DMS79 (cell line): ENCODE measurements at places on chromosomes 2 and 18.

GRCh38 chr2:219514196-219514761 is at the start of gene ASIC4:
Gene ASIC4 (plus strand): TSS chr2:219514482. CDS start chr2:219514725, 243 bp downstream.
- no peak for DNase-seq

GRCh38 chr2:232437195-232437571 is 18.8 kb upstream of the ALPI start:
- DNase-seq = no peak

- no peak for DNase-seq
Measured at GRCh38 chr18:71442731-71443141, 1101.4 kb downstream of the CBLN2 start.

GRCh38 chr18:12750076-12750714 is 47.4 kb downstream of the PSMG2 start:
- peak; percentile 38 for DNase-seq

DNA sequence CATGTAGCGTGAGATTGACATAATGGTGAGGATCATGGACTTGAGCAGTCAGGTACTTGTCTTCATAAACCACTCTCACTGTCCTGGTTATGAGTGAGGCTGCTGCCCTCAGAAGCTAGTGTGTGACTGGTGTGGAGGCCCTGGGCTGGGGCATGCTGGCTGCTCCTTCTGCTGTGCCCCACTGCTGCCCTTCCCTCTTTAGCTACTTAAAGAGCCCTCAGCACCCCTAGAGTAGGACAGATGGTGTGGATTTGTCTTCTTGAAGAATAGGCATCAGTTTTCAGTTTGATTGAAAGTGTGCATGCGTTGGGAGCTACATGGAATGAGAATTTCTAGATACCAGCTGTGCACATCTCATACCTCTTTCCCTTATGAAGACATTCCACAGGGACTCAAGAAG is 15.4 kb downstream of the CPLX4 start:
- no peak for DNase-seq
